ENCODE measurements at places on chromosomes 6 and 20.
A peak's percentile ranks its signal among the peaks of the same experiment; 100 is the strongest.

GRCh38 chr6:18016133-18016532 is 28.7 kb upstream of the KIF13A start:
- no peak for DNase-seq

GRCh38 chr20:53736757-53737395 is 143.2 kb upstream of the ZNF217 start:
- DNase-seq = peak; percentile 59

GRCh38 chr6:34235307-34236130 is 1.2 kb upstream of the HMGA1 start:
- DNase-seq = peak; percentile 77

DNA sequence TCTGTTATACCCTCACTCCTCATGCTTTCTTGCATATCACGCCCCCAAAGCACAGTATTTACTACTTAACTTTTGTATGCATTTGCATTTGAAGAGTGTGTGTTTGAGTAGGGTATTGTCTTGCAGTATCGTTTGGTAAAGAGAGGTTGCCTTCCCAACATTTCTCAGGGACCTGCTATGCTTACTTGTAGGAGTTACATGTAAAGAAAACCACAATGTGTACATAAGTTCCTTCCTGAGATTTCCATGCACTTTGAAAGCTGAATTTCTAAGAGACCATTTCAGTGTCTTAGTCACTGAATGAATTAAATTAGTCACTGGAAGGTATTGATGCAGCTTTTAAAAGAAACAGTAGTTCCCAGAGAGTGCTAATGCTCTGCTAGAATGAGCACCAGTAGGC is 159.3 kb upstream of the LAMA2 start:
- DNase-seq = peak; percentile 8

DNA sequence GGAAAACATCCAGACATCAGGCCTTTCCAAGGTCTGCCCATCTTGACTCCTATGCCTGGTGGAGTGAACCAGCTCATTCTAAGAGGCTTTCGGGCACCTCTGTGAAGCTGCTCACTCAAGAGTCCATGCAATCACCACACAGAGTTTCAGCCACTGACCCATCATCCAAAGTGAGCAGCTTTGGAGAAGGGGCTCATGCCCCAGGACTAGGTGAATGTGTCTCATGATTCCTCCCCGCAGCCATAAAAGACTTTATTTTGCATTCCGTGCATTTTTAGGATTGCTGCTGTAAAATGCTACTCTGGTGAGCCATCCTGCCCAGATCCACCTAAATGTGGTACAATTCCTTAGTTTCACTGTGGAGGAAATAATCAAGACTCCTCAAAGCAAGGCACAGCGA is 44.5 kb upstream of the EZR start:
- DNase-seq = no peak

GRCh38 chr20:519999-520398 is 23.6 kb downstream of the CSNK2A1 start:
- no peak for DNase-seq

DNA sequence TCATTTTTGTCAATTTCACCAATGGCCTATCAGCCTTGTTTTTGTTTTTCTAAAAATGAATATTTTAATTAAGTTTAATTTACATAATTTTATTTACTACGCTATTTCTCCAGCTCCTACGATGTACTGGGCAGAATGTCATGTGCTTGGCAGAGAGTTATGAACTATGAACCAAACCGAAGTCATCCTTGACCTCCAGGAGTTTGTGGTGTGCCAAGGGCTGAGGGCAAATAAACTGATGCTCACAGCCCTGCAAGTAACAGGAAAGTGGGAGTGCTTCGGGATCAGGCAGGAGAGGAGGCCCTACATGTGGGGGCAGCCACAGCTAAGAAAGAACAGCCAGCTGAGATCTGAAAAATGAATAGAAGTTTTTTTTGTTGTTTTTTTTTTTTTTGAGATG is 38.6 kb downstream of the ZNF217 start:
- no peak for DNase-seq

DNA sequence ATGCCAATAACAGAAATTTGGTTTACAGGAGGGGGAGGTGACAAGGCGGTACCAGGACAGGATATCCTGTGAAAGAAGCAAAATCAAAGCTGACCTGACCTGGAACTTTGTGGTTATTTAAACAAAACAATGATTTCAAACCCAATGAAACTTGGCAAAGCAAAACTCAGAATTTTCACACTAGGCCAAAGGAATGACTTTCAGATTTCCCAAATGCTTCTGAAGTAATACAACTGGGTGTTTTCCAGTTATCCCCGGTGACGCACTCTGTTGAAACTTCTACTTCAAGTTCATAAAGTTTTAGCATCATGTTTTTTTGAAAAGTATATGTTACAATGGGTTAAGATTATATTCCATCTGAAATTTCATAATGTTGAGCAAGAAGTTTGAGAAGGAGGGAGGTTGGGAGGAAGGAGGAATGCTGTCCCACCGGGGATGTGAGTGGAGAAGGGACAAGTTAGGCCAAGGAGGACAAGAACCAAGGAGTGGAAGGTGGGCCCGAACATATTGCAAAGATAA is 78.1 kb upstream of the TRAF3IP2 start:
- no peak for DNase-seq

GRCh38 chr6:29488874-29489273 is 1.1 kb upstream of the MAS1L start:
- DNase-seq = no peak

GRCh38 chr6:133553652-133554051 is 312.5 kb downstream of the EYA4 start:
- DNase-seq = peak; percentile 28

DNA sequence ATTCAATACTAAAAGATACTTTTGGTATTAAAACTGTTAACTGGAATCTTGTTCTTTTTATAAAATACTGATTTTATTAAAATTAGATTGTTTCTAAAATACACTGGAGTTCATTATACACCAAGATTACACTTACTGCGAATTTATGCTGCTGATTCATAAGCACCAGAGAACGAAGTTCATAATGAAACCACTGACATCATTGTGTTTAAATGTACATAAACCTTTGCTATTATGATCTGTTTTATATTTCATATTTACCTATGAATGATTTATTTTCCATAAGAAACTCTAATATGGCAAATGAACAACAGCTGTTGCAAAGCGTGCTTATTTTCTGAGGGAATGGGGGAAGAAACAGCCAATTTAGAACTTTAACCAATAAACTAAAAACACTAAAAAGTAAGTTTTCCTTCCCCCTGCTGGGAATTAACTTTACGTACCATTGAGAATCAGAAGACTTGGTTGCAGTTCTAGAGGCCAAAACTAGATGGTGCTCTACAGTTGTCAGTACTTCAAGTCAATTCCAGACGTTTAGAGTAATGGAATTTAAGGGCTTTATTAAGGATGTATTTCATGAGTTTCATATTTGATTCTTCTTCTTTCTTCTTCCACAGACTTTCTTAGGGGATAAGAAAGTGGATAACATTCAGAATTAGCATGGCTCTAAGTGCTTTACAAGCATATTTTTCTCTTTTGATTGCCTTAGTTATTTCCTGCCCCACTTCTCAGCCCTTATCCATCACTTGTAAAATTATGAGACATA is 30.8 kb upstream of the COL19A1 start:
- peak; percentile 39 for DNase-seq

- no peak for DNase-seq
These were observed 202.9 kb upstream of the SOX4 start for GRCh38 chr6:21390532-21391213.

- DNase-seq = no peak
These were observed 97.4 kb downstream of the ME1 start for GRCh38 chr6:83333500-83333899.

DNA sequence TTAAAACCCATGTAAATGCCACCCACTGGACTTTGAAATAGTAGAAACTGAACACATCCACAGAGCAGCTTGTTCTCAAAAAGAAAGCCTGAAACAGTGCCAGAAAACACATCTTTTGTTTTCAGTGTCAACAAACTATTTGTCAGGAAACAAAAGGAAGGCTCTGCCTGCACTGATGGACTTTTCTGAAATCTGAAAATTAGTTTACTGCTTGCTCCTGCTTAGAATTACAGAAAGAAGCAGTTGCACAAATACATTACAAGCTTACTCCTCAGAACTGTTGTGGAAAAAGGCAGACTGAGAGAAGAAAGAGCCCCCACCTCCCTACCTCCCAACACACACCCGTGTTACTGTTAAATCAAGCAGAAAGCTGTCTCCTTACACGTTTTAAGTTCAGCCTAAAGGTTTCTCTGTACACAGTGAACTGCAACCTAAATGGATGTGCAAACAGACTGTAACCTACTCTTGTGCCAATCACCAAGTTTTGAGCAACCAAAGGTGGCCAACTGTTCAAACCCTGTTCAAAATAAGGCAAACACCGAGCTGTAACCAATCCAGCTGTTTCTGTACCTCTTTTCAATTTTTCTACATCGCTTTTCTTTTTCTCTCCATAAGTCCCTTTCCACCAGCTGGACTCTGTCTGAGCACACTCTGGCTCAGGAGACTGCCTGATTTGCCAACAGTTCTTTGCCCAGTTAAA is 43.7 kb downstream of the FRK start:
- no peak for DNase-seq

DNA sequence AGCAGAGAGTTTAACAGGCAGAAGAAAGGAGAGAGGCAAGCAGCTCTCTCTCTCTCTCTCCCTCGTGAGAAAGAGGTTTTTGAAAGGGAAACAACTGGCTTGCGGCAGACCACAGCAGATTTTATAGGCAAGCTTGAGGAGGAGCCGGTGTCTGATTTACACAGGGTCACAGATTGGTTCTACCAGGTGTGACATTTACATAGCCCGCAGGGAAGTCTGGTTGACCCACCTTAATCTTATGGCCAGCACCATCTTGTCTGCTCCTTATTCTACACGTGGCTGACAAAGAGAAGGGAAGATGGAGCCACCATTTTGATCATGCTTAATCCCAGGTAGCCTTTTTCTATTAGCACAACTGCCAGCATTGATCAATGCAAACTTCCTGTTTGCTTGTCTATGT is 65.4 kb downstream of the OR2J2 start:
- no peak for DNase-seq

GRCh38 chr6:63923139-63923739 is 287.6 kb downstream of the PHF3 start:
- peak; percentile 42 for DNase-seq

GRCh38 chr6:4358414-4359107 is 223.2 kb upstream of the ECI2 start:
- peak; percentile 74 for DNase-seq

DNA sequence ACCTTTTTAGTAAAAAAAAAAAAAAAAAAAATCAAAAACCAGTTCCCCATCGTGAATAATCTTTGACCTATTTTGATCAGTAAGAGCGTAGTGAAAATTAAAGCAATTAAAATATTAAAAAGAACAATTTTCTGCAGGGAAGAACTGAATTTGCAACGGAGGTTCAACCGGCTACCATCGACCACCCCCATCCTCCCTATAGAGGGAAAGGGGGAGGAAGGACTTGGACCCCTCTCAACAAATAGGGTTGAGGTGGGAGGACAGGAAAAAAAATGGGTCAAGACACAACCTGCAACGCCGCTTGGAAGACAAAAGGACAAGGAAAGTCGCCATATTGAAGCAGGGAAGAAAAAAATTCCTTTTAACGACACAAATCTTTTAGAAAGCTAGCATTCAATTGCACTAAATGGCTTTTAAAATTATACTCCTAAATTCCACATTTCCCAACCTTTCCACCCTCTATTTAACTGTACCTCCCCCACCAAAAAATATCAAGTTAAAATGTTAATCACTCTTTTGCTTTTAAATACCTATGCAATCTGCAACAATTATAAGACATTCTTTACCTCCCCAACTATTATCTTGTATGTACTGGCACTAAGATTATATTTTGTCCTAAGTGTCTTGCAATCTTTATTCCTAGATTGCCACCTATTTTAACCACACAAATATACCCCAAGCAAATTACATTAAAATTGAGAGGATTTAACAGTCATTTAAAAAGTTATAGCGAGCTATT is 1.7 kb downstream of the PPP1R10 start:
- peak; percentile 70 for DNase-seq

DNA sequence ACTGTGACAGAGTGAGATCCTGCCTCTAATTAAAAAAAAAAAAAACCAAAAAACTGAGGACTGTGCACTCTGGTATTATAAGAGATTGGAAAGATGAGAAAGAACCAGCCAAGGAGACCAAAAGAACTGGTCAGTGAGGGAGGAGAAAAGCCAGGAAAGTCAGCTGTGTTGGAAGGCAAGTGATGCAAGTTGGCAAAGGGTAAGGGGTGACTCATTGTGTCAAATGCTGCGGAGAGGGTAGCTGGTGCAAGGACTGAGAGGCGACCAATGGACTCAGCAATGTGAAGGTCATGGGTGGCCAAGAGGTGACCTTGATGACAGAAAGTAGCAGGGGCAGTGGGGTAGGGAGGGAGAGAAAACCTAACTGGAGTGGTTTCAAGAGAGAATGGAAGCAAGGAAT is 27.4 kb upstream of the LRRN4 start:
- DNase-seq = no peak

GRCh38 chr20:45322952-45323383 is 14.9 kb upstream of the MATN4 start:
- DNase-seq = no peak

DNA sequence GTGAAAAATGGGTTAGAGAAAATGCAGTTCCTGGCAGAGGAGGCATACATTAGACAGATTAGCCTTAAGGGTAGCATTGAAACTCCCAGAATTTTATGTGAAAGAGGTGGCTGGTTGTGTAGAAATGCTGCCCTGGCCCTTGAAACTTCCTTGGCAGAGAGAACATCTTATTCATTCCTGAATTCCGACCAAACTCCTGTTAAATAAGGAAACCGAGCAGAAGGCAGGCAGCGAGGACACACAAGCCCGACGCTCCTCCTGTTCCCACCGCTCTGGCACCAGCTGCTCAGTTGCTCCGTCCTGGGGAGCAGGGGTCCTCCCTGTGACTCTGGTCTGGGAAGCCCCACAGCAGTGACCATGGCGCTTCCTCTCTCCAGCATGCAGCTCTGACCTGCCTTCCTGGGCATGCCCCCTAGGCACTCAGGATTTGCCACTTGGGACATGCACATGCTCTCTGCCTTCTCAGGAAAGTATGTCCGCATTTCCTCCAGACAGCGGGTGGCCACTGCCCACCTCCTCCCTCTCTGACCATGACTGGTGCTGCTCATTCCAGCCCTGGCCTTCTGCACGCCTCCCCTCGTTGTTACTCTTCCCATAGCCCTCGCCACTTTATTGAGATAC is 35.2 kb upstream of the CLDN20 start:
- DNase-seq = no peak

GRCh38 chr6:37192666-37193065 is 22.7 kb downstream of the PIM1 start:
- DNase-seq = no peak

GRCh38 chr6:35733633-35734032 is 3.2 kb upstream of the ARMC12 start:
- DNase-seq = no peak

DNA sequence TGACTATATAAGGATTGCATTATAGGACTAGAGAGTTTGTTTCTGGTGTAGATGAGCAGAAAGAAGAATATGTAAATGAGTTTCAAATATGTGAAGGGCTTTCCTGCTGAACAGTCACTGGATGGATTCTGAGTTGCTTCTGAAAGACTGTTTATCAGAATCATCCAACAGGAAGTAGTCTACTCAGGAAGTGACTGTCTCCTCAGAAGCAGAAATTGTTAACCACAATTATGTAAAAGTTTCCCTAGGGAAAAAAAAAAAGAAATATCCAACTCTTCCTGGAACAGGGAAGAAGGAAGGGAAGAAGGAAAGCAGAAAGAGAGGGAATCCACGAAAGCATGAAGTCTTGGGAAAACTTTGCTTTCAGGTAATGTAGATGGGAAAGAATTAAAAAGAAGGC is 138.9 kb downstream of the TENT5A start:
- DNase-seq = no peak

- no peak for DNase-seq
These were observed 100.1 kb downstream of the FARS2 start for GRCh38 chr6:5361396-5361795.

GRCh38 chr6:155882527-155883333 is 427.1 kb upstream of the NOX3 start:
- no peak for DNase-seq

- DNase-seq = no peak
These were observed 120.1 kb upstream of the SHLD1 start for GRCh38 chr20:5630071-5630470.
